Tibial artery (tissue), 4 donors: ENCODE measurements at places on chromosomes 12 and 14.

DNA sequence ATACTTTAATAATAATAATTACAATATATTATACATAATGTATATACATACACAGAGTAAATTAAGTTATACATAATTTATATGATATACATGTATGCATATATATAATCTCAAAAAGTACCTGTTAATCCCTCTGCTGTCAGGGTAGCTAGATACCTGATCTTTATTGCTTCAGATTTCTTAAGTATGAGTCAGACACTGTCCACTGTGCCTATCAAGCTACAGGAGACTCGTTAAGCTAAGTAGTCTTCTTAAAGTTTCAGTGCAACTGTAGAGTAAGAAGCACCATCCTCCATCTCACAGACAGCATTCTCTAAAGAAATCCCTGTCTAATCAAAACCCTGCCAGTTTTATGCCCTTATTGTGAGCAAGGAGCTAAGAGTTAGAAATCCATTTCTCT is 428.7 kb downstream of the RERGL start:
- DNase-seq, result no peak

GRCh38 chr12:121114019-121114639 is 18.5 kb upstream of the P2RX7 start:
- DNase-seq, result no peak

DNA sequence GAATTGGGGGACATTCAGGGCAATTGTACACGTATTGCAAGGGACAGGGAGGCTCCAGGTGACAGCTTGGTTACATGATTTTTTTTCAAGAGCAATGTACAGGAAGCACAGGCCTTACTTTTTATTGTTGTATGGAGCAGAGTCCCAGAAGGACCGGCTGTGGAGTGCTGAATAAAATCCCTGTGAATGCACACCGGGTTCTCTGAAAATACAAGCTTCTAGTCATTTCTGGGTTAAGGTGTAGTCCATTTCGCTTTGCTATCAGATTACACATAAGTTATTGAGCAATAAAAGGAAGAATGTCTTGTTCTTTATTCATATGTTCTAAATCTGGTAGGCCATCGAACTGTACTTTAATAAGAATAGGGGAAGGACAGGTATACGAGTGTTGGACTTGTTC is 52.2 kb downstream of the PDE3A start:
- DNase-seq, result no peak

- DNase-seq, result peak; percentile 78
Measured at GRCh38 chr12:115337693-115338543, 653.9 kb upstream of the TBX3 start.

- DNase-seq, result no peak
Measured at GRCh38 chr12:88325076-88325815, 183.1 kb downstream of the TMTC3 start.

DNA sequence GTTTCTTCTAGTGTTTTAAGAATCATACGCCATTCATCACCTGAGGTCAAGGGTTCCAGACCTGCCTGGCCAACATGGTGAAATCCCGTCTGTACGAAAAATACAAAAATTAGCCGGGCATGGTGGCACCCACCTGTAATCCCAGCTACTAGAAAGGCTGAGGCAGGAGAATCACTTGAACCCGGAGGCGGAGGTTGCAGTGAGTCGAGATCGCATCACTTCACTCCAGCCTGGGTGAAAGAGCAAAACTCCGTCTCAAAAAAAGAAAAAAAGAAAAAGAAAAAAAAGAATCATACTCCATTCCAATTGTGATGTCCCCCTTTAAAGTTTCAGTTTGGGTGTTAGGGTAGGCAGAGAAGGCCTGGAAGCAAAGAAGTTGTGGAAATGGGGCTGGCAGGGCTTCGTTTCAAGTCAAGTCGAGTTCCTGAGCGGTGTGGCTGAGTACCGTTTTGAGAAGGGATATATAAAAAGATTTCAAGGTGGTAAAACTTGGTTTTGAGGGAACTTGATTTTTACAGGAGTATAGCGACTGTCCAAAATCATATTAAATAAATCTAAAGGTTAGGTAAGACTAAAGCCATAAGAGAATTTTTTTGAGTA is 1.5 kb upstream of the TAOK3 start:
- DNase-seq, result no peak

GRCh38 chr12:76420222-76420621 is 72.0 kb upstream of the BBS10 start:
- DNase-seq, result no peak

DNA sequence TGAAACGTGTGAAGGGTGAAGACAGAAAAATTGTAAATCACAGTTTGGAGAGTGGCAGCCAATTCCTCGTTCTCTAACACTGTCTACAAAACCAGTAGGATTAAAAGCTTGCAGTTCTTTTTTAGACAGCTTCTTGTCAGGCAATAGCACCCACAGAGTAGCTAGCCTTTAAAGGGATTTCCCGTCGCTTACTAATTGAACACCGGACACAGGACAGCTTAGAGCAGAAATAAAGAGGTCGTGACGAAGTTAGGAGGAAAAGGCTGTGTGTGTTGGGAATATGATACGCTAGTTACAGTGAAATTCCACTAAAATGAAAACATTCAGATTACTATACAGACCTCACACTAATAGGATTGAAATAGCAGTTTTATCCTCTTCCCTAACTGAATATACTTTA is 149.1 kb upstream of the FLRT2 start:
- no peak for DNase-seq
